ENCODE measurements at places on chromosomes 7 and 10. TPM values are rescaled to one million over a fixed set of nuclear protein-coding genes. Genes with fewer than 3 reads are reported as not detected.

GRCh38 chr7:132239422-132239994 is 336.8 kb downstream of the PLXNA4 start:
- DNase-seq, result no peak

- DNase-seq, result no peak
These were observed 25.2 kb upstream of the CPXM2 start for GRCh38 chr10:123916775-123917174.

GRCh38 chr10:117410557-117410956 is 35.3 kb upstream of the PDZD8 start:
- no peak for DNase-seq

DNA sequence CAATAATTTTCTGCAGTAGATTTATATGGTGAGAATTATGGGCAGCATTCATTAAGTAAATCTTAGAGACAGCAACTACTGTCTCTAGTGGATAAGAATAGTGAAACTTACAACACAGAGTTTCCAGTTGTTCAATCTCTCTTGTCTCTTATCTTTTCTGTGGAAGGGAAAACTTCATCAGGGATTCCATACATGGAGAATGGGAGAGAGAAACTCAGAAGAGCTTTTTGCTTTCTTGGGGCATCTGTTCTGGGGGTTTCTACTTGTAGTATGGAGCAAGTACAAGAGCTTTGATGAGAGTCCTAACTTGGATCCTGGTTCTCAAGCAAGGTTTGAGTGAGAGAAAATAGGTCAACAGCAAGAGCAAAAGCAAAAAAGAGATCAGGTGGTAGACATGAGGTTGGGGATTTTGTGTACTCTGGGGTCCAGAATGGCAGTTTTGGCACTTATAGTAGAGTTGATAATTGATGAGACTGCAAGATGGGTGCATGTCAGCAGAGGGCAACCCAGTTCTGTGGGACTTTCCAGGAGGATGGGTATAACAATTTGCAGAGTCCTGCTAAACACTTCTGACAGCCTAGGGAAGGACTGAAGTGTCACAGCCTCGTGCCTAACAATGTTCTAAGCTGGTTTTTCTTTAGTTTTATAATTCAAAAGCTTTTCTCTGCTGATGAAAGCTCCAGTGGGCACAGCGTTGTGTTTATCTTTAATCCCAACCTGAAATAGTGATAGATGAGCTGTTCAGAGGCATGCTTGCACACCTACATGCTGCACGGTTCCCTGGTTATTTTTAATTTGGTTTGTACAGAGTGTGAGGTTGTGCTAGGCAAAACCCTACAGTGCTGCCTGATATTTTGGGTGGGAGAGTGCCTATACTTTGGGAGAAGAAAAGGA is 32.0 kb upstream of the STRIP2 start:
- peak; percentile 18 for DNase-seq

DNA sequence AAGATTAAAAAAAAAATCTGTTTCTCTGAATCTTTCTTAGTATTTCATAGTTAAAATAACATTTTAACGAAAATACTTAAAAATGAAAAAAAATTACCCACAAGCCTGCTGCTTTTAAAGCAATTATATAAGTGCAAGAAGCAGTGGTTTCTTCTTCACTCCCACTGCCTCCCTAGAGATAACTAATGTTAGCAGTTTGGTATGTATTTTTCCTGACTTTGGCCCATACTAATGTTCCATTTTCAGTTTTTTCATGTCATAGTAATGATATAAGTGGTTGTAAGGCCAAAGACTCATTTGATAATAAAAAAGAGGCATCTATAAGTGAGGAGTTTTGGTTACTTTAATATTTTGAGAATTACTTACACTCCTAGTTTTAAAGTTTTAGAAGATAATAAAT is 24.3 kb upstream of the LAMB1 start:
- DNase-seq, result no peak

GRCh38 chr7:94657771-94658693 is 2.1 kb upstream of the SGCE start:
- DNase-seq, result peak; percentile 92

DNA sequence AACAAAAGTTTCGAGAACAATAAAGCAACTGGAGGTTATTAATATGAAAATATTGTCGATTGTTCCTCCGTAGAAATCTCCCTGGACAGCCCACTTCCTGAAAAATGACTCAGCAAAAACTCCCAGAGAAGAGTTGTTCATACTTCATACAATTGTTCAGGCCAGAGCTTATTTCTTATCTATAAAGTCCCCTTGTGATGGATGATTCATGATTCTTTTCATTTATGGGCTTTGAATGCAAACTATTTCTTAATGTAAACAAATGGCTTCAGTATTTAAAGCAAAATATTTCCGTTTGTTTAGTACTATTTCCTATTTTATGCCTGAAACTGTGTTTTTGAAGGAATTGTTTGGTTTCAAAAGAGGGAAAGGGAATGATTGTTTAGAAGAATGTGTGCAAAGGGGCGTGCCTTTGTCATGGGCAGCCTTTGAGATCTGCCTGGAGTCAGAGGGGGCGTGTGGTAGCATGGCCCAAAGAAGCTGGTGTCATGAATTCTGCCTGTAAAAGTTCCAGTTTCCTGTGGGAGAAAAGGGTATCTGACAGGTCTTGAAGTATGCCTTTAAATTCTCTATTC is 26.2 kb upstream of the EXOC6 start:
- no peak for DNase-seq

NEUROD6 gene
- not detected for total RNA-seq

ZEB1 gene
- total RNA-seq, result 46.2 TPM

All from activated CD4-positive, alpha-beta T cell treated with anti-CD3 and anti-CD28 coated beads, Interleukin-2, amount 10 ng/mL, durations not matched to agents 7 days and 5 days (primary cell).